ENCODE measurements at places on chromosomes 13 and 19.

DNA sequence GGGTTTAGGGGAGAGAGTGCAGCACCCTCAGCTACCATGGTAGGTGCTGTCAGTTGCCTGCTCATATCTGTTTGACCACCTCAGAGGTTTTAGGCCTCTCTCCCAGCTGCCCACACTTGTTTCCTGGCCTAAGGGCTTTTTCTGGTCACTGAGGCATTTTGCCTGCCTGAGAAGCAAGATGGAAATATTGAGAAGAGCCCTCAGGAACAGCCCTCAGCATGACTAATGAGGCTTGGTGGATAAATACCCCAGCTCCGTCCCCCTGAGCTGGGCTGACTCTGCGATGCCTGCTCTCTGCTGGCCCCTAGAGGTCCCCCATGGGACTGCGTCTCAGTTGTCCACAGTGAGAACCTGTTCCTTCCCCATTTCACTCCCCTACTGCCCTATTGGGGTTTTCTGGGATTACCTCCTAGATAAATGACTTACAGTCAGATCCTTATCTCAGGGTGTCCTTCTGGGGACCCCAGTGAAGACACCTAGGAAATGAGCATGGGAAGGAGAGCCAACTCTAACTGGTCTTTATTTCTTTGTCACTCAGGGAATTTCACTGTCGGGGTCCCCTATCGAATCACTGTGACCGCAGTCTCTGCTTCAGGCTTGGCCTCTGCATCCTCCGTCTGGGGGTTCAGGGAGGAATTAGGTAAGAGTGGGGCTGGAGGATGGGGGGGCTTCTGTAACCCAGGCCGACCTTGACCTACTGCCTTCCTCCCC, 13.3 kb downstream of the PALM3 start:
- DNase-seq: no peak

DNA sequence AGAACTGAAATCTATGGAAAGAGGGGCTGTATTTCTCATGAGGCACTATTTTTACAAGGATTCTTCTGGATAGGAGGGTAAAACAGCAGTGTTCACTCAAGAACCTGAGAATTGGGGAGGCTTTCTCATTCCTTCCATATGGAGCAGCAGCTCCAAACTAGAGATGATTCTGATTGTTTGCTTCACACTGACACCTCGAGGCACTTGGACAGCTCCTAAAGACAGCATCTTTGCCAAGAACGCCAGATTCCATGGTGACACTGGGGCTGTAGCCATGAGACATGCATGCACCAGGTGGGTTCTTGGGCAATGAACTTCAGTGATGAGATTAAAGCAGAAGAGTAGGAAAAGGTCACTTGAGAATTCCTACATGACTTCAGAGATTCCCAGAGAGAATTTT, 361.5 kb upstream of the HTR2A start:
- DNase-seq: no peak

DNA sequence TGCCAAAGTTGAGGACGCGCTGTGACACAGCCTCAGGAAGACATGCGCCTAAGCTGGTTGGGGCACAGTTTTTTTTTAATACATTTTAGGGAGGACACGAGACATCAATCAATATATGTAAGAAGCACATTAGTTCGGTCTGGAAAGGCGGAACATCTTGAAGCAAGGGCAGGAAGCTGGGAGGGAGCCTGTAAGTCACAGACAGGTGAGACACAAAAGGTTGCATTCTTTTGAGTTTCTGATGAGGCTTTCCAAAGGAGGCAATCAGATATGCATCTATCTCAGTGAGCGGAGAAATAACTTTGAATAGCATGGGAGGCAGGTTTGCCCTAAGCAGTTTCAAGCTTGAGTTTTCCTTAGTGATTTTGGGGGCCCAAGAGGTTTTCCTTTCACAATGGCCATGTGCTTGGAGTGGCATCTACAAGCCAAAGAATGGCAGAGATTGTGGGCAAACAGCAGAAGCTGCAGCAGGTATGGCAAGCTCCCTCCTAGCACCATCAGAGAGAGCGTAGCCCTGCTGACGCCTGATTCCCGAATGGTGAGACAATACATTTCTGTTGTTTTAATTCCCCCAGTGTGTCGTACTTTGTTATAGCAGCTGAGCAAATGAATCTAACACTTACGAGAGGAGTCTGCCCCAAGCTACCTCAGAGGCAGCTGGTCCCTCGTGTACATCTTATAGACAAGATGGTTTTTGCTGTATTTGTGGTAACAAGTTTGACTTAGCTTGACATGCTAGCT, 99.5 kb upstream of the TMTC4 start:
- DNase-seq: no peak

DNA sequence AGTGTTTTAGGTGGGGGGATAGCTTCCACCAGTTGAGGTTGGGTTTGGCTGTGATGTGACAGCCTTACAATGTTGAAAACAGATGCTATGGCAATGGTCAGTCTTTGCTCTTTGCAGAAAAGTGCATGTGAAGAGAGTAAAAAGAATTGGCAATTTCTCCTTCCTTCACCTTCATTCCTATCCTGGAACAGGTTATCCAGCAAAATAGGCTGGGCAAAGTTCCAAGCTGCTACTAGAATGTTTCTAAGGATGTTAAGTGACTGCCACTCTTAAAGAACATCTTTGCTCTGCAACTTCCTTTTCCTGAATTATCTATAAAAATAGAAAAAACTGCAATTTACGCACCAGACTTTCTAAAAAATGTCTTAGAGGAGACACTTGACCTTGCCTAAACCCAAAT, 50.1 kb upstream of the MYCBP2 start:
- DNase-seq: no peak

- no peak for DNase-seq
Observed at GRCh38 chr19:13957051-13957450, 4.7 kb downstream of the DCAF15 start.

DNA sequence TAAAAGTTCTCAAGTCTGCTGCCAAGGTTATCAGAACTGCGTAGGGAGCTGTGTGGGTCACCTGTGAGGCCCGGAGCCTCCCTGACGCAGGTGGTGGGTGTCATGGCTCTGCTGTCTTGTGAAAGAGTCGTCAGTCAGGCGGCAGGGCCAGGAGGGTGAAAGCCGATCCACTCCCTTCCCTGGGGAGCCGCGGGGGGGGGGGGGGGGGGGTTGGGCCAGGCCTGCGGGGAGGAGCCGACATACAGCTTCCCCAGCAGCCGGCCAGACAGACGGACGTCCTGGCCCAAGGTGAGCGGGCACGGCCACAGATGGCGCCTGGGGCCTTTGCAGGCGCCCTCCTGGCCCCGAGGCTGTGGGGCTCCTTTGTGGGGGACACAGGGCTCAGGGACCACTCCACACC, 12.4 kb downstream of the SBNO2 start:
- no peak for DNase-seq

GRCh38 chr19:55044771-55045716, 7.0 kb upstream of the GP6 start:
- no peak for DNase-seq

- no peak for DNase-seq
Observed at GRCh38 chr19:50921426-50922316, 10.5 kb upstream of the KLK4 start.
